T-helper 22 cell (primary cell): ENCODE measurements at places on chromosomes 3 and 15.

DNA sequence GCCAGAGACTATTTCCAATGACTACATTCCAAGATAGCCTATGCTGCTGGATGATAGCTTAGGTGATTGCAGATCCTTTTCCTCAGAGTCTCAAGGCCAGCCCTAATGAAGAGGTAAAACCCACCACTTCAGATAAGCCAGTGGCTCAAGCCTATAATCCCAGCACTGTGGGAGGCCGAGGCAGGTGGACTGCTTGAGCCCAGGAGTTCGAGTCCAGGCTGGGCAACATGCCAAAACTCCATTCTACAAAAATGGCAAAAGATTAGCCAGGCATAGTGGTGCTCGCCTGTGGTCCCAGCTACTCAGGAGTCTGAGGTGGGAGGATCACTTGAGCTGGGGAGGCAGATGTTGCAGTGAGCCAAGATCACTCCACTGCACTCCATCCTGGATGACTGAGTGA, 495.3 kb downstream of the ZIC1 start:
- no peak for DNase-seq

- DNase-seq: no peak
Observed at GRCh38 chr3:33919312-33920120, 121.1 kb downstream of the PDCD6IP start.

DNA sequence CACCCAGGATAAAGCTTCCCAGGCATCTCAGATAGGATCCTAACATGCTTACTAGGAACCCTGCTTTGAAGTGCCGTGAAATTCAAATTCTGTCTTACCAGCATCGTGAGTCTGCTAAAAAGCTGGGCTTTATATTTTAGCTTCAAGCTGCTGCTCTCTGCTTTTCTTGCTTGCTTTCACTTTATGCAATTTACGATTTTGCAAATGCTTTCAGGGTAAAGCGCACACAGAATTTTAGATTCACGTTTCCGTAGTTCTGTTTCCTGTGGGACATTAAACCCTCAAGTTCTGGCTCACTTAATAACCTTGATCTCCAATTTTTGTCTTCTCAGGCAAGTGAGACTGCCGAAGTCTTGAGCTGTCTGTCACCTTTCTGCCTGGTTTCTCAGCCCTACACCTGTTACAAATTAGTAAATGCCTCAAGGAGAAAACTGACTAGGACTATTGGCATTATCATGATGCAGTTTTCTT, 170.5 kb upstream of the TGFBR2 start:
- DNase-seq: no peak

- no peak for DNase-seq
Observed at GRCh38 chr3:193987186-193987585, 148.8 kb upstream of the HES1 start.

GRCh38 chr3:43071313-43071893, 34.5 kb downstream of the POMGNT2 start:
- no peak for DNase-seq

GRCh38 chr15:31177951-31178350, 76.4 kb upstream of the TRPM1 start:
- no peak for DNase-seq

DNA sequence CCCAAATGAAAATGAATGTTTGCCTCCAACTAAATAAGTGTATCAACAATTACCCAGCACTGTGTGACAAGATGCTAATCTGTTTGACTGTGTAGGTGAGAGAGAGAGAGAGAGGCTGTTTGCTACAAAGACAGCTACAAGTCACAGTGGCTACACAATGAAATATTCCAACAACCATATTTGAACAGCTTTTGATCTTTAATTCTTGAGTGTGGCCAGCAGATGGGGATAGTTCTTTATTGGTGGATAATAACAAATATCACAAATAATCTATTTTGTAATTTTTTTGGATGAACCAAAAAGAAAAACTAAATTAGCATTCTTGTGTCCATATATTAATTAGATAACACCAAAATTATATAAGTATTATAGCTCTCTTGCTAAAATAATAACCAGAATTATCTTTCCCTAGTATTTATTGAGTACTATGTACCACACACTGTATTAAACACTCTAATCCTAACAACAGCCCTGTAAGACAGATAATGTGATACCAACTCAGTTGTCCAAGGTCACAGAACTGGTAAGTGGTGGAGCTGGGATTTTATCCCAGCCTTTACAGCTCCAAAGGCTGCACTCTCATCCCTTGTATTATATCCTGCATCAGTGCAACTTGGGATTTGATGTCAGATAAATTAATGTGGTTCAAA, 61.9 kb upstream of the C3orf80 start:
- no peak for DNase-seq

- no peak for DNase-seq
Observed at GRCh38 chr3:72627271-72627670, 221.0 kb downstream of the SHQ1 start.

- peak; percentile 52 for DNase-seq
Observed at GRCh38 chr15:64046421-64047153, at the start of gene DAPK2. DAPK2 (minus strand) TSS chr15:64046485; CDS start chr15:64040261, 6,224 bp downstream.

DNA sequence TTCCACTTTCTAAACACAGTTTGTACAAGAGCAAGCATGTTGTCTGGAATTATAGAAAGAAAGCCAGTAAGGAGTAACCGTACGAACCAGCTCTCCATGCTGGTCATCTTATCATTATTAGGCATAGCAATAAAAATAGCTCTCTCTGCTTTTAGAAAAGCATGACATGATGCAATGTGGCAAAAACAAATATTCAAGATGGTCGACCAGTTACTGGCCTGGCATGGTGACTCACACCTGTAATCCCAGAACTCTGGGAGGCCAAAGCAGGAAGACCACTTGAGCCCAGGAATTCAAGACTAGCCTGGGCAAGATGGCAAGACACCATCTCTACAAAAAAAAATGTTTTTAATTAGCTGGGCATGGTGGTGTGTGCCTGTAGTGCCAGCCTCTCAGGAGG, 2.6 kb upstream of the MAP4 start:
- DNase-seq: no peak

GRCh38 chr15:38535491-38536200, 29.0 kb downstream of the RASGRP1 start:
- no peak for DNase-seq

- DNase-seq: no peak
Observed at GRCh38 chr3:63585927-63586326, 66.5 kb upstream of the SNTN start.

DNA sequence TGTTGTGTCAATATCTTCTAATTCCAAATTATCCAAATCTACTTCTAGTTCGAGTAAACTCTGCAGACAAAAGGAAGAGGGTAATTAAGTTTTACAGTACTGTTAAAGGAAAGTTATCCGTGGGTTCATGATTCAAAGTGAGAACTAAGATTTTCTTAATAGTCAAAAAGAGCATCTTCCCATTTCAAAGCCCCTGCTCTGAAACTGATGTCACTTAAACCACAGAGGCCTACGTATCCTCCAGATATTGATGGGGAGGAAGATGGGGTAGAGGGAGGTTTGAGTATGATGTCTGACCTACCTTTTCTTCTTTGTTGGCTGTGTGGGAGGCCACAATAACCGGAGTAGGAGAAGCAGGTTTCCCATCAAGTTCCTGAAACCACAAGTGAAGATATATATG, 14.1 kb downstream of the MRPS22 start:
- no peak for DNase-seq
